Left colon (tissue), 2 donors: ENCODE measurements at places on chromosomes 5 and 9.

DNA sequence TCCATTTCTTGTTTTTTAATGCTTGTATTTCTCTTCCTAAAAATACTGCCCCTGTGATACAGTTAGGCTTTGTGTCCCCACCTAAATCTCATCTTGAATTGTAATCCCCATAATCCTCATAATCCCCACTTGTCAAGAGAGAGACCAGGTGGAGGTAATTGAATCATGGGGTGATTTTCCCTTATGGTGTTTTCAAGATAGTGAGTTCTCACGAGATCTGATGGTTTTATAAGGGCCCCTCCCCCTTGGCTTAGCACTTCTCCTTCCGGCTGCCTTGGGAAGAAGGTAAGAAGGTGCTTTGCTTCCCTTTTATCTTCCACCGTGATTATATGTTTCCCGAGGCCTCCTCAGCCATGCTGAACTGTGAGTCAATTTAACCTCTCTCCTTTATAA, 227.4 kb downstream of the MAN2A1 start:
- DNase-seq, result no peak

- DNase-seq, result no peak
Measured at GRCh38 chr5:78919796-78920195, 65.3 kb downstream of the ARSB start.

DNA sequence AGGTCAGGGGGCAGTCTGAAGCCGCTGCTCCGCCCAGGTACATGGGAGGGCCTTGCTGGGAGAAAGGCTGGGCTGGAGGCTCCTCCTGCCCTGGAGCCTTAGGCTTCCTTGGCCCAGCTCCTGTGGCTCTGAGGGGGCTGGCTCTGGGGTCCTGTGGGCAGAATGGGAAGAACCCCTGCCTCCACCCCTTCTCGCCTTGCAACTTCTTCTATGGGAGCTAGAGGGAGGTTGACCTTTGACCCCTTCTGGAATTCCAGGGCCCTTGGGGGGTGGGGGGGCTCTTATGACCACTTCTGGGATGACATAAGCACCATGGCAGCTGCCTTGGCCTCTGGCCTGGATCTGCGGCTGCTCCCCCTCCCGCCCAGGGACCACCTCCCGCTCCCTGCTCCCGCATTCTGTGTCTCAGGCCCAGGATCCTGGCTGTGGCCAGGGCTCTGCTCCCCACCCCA, 32.2 kb downstream of the IER5L start:
- no peak for DNase-seq

GRCh38 chr9:86978922-86979474, 31.7 kb upstream of the GAS1 start:
- no peak for DNase-seq

DNA sequence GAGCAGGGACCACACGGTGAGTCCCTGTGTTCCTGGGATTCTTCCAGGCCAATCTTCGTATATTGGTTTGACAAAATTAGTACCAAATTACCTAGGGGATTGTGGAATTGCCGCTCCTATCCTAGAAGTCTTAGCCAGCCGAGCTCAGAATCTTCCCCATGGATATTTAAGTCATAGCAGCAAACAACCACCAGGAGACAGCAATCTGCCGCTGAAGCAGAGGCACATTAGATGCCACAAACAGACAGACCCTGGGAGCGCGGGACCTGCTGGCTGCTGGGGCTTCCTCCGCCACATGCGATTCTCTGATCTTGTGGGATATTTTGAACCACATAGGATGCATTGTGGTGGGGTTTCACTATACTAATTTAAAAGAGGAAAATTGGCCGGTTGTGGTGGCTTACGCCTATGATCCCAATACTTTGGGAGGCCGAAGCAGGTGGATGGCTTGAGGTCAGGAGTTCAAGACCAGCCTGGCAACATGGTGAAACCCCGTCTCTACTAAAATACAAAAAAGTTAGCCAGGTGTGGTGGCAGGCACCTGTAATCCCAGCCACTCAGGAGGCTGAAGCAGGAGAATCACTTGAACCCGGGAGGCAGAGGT, 31.7 kb upstream of the ZBTB43 start:
- no peak for DNase-seq

GRCh38 chr9:15176836-15177235, 130.2 kb downstream of the TTC39B start:
- DNase-seq, result no peak

DNA sequence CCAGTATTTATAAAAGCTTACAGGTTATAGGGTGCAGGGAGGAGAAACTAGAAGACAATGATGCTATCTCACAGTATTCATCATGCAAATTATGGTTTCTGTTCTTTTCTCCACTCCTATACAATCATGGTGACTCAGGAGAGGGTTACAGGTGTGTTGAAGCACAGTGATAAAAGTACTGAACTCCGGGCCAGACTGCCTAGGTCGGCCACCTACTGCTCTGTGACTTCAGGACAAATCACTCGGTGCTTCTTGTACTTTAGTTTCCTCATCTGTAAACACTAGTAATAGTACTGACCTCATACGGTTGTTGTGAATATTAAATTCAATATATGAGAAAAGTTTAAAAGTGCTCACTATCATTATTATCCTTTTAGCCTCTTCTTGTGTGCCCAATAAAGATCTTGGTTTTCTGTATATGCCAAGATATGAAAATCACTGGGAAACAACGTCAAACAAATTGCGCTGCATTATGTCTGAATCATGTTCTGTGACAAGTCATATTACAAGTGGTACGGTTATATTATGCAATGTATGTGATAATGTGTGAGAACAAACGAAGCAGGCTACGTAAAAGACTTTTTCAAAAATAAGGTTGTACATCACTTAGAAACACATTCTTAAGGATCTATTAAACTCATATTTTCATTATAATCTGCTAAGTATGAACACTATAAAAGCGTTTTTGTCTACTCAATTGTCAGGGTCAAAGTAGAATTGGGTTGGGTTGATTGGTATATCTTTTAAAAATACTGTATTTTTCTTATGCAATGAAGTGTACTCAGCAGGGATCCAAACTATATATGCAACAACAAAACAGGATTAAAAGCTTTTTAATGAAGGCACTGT, 153.3 kb downstream of the EFNA5 start:
- no peak for DNase-seq

- DNase-seq, result no peak
Measured at GRCh38 chr9:111284703-111285102, 45.3 kb downstream of the OR2K2 start.

DNA sequence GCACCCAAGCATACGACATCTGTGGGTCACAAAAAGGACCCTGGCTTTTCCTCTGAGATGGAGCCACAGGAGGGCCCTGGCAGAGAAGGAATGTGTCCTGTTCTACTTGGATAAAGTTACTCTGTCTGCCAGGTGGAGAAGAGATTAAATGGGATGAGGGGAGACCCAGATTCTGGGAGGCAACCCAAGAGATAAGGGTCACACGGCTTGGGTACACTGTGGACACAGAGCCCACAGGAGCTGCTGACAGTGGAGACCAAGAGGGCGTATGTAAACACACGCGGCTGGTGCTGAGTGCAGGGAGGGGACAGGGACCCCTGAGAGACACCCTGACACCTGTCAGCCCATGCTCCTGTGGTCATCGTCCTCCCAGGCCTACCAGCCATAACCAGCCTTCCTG, 6.2 kb downstream of the CDK20 start:
- DNase-seq, result no peak

- no peak for DNase-seq
Measured at GRCh38 chr5:123611406-123611709, 99.4 kb downstream of the CSNK1G3 start.

DNA sequence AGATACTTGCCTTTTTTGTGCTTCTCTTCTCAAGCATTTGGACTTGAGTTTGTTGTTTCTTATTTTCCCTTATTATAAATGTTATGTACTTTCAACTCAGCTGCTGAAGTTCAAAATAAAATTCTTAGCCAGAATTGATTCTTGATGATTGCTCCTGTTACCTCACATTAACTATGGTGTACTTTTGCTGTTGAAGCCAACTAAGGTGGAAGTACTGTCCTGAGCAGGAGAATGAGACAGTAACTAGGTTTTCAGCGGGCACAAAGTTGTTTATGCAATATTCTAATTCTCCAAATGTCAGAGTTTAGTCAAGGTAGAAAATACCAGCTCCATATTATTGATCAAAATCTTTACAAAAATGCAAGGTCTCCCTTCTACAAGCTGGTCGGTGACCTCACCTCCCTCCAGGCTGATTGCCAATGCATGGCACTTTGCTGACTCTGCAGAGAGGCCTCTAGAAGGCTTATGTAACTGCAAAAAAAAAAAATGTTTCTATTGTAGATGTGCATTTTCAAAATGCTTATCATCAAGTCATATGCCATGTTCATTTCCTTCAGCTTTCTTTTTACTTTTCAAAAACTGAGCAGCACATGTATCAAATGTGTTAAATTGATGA, 1783.5 kb upstream of the WWC1 start:
- DNase-seq, result no peak

GRCh38 chr5:14168144-14168792, 25.1 kb downstream of the TRIO start:
- DNase-seq, result no peak

- no peak for DNase-seq
Measured at GRCh38 chr5:149138182-149138923, 2.9 kb upstream of the ABLIM3 start.

GRCh38 chr5:58871648-58872242, 288.9 kb downstream of the RAB3C start:
- DNase-seq, result no peak

GRCh38 chr5:56638768-56639238, 176.5 kb upstream of the MAP3K1 start:
- no peak for DNase-seq

DNA sequence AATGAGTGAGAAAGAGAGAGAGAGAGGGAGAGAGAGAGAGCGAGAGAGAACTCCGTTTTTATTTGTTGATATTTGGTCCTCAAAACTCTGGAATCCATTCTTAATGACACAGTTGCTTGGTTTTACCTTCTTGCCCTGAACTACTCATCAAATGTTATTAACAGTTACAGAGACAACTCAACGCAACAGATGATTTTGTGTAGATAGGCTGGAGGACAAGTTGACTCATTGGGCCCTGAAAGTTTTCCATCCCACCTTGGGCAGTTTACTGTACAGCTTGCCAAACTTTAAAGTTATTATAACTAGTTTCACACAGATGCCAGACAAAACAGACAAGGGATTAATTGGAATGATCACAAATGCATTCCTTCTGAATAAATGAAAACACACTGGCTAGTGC, 339.9 kb downstream of the ARL15 start:
- no peak for DNase-seq

DNA sequence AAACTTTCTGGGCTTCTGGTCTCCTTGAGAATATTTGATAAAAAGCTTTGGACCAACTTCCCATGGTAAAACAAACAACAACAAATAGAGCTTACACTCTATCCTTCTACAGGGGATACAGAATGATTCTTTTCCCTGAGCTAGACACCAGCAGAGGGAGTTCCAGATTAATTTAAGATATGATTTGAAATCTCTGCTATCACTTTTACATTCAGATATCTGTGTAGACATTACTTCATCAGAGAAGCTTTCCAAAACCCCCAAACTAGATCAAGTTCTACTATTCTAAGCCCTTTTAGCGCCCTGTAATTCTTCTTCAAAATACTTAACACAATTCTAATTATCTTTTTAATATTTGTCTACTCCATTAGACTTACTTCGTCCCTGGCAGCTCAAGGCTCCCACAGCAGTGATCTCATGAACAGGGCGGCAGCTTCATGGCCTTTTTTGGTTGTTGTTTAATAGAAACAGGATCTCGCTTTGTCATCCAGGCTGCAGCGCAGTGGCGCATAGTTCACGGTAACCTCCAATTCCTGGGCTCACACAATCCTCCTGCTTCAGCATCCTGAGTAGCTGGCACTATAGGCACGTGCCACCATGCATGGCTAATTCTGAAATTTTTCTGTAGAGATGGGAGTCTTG, 955 bp upstream of the GALNT12 start:
- DNase-seq, result no peak

GRCh38 chr5:59732806-59733205, 160.7 kb downstream of the PDE4D start:
- DNase-seq, result no peak

GRCh38 chr9:4973246-4973645, 11.8 kb upstream of the JAK2 start:
- no peak for DNase-seq

DNA sequence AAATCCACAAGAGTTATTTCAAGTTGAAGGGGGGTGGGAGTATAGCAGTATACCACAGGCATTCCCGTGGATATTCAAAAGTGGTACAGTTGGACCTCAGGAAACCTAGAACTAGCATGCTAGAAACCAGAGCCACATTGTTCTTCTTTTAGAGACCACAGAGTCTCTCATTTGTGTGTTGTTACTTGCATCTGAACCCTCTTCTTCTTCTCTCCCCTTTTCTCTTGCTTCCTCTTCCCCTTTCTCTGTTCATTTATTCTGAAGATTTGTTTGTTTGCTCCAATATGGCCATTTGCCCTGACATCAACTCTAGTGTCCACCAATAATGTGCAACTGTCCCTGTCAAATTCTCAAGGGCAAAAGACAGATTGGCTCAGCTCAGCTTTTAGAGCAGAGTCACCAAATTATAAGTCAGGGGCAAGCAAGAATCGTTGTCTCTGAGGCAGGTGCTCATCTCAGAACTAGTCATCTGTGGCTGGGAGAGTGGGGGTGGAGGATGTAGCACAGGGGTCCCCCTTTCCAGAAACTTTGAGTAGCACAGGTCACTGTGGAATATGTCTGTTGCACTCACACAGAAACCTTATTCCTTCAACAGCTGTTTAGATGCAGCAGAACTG, 321.1 kb downstream of the ARRDC3 start:
- no peak for DNase-seq

- no peak for DNase-seq
Measured at GRCh38 chr9:14398473-14398872, 84.5 kb upstream of the NFIB start.

DNA sequence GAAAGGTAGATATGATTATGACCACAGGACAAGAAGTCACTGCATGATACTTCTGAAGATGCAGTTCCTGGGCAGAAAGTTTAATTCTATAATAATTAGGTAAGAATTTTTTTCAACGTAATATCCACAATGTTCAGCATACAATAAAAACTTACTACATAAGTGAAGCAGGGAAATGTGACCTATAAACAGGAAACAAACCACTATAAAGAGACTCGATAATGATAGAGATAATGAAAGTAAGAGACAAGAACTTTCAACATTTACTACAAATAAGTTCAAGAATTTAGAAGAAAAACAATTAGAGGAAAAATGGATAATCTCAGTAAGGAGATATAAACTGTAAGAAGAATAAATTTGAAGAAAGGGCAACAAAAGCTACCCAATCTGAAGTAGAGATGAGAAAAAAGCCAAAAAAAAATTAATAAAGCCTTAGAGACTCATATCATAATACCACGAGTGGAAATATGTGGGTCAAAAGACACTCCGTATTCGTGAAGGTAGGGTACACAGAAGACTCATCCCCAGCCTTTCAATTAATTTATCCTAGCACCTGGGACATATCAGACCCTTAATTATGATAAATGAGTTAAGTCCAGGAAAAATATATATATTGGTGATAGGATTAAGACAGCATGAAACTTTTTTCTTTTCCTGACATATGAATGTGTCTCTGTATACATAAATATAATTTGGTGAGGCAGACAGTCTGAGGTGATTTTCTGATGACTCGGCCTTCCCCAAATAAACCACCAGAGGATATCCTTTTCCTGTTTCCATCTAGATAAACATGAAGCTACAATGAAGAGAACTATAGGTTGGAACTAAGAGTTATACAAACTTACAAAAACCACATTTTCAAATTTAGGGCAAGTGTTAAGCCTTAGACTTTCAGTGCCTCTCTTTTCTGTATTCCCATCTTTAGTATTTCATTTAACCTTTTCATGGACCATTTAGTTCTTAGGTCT, 120.4 kb downstream of the RAPGEF6 start:
- no peak for DNase-seq
